Ammon's horn (tissue), 1 donor: ENCODE measurements at places on chromosomes 6 and 20.

DNA sequence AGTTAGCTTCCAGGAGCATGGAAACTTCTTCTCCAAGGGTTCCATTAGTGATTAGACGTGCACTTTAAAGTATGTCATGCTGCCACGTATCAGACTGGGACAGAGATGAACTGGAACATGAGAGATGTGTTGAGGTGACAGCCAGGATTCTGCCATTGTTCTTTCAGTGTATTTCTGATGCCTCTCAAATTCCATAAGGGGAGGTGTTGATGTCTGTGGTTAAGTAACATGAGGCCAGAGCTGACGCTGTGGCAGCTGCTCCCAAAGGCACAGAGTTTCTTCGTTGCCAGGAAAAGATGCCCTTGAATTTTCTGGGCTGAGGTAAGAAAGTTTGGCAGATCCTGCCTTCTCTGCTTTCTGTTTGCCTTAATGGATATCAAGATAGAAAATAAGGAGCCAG lies 63.5 kb downstream of the TRMT6 start:
- DNase-seq: no peak

DNA sequence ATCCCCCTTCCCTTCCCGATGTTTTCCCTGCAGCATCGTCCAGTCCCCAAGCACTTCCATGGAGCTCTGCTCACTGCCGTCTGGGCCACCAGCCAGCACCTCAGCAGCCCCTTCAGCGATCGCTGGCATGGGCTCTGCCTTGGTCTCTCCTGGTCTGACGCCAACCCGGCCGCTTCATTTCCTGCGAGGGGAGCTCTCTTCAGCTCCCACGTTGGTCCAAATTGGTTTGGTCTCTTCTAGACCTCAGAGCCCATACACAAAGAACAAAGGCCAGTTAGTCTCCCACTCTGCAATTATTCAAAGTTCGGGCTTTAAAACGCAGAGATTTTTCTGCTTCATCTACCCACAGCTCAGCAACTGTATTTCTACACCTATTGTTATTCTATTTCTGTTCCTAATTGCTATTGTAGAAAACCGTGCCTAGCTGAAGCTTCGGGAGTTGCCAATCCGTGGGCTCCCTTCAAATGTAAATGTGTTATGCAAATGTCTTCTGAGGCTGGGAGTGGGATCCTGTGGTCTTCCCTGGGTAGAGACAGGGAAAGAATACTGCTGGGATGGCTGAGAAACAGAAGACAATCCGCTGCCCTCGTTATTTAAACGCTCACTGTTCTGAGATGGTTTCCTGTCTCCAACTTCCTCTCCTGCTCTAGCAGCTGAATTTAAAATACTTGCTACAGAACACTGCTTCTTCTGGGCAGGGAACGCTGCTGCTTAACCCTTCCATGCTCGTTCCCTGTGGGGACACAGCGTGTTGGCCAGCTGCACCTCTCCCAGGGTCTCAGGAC lies 154.2 kb upstream of the QKI start:
- DNase-seq: peak; percentile 86

DNA sequence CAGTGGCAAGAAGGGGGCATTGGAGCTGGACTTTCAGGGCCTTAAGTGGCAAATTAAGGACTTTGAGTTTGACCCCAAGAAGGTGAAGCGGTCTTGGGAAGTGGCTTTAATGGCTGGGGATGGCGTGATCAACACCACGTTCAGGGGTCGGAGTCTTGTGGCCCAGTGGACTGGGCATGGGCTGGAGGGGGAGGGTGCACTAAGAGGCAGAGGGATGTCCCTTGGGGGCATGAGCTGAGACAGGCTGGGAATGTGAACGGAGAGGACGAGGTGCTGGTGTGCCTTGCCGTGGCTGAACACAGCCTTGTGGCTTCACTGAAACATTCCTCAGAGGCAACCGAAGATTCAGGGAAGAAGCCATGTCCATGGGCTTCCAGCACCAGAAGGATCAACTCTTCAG lies 227.0 kb downstream of the SYNDIG1 start:
- DNase-seq: no peak

DNA sequence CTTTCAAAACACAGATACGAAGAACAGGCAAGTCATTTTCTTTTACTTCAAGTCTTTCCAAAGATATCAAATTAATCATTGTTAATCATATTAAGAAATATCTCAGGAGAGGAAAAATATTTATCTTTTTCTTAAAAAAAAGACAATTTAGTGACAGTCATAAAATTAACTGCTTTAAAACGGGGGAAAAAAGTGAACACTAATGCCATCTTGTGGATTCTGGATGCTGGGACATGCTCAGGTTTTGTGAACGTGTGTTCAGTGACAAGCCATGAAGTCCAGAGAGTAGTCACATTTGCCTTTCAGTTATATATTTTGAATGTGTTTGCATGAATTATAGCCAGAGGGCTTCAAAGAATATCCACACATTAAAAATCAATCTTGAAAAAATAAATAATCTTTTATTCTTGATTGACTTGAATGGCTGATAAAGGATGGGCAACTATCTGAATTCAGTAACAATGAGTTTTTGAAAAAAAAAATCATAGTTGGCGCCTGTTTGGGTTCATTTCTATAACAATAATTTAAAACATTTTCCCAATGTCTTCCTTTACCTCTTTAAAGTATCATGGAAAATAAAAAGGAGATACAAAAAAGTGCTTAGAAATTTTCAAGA lies 74.7 kb upstream of the NOX3 start:
- peak; percentile 56 for DNase-seq

- DNase-seq: no peak
Measured at GRCh38 chr6:142356201-142356883, 54.5 kb downstream of the ADGRG6 start.

- DNase-seq: no peak
Measured at GRCh38 chr6:48542191-48542590, 431.2 kb upstream of the PTCHD4 start.

GRCh38 chr6:142648036-142648451 lies 296.9 kb downstream of the HIVEP2 start:
- DNase-seq: no peak

GRCh38 chr6:148203281-148203925 lies 139.2 kb upstream of the SASH1 start:
- no peak for DNase-seq

GRCh38 chr20:32204205-32205109 lies 3.1 kb downstream of the PLAGL2 start:
- peak; percentile 39 for DNase-seq

DNA sequence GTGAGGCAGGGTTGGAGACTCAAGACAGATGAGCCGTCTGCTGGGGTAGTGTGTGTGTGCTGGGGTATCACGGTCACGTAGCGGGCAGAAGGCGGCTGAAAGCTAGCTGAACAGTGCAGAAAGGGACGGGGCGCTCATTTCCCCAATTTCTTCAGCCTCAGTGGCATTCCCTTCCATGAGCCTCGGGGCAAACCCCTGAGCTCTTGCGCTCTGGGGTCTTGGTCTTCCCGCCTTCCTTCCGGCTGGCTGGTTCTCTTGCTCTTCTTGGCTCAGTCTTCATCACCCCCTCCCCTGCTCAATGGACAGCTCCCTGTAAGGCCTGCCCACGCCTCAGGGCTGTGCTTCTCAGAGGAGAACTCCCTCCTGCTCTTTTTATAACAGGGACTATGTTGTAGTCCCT lies 15.5 kb upstream of the TMEM181 start:
- DNase-seq: no peak

GRCh38 chr20:11654766-11655165 lies 262.9 kb upstream of the BTBD3 start:
- no peak for DNase-seq

DNA sequence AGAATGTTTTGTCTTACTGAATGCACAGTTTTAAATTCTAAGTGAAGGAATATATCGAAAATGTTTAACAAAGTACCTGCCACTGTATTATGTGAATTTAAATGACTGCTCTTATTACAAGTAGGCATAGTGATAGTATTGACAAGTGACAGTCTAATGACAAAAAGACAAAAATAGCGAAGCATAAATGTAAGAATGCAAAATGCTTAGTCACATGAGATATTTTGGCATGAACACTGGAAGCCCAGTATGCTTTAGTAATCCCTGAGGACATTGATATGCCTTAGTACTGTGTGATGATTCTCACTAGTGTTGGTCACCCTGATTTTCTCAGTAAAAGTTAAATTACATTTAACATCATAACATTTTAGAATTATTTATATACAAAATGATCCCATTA lies 153.5 kb downstream of the EYA4 start:
- no peak for DNase-seq

- no peak for DNase-seq
Measured at GRCh38 chr6:169071394-169071793, 182.3 kb downstream of the THBS2 start.

GRCh38 chr6:142914369-142914768 lies 30.6 kb downstream of the HIVEP2 start:
- no peak for DNase-seq

- DNase-seq: no peak
Measured at GRCh38 chr20:1566701-1567100, 9.2 kb upstream of the SIRPD start.

DNA sequence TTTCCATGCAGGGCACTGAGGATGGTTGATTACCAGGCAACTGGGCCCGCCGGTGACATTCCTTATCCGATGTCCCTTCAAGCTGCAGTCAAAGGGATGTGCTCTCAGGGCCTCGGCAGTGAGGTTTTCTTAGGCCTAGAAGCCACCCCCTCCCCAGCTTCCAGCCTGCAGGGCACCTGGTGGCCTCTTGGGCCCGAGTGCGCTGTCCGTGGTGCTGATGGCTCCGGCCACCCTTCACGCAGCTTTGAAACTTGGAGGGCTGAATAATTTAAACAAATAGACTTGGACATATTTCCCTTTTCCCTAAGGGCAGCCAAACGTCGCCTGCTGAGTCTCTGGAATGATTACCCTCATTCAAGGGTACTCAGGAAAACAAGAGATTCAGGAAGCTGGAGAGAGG lies 8.9 kb upstream of the MLN start:
- DNase-seq: no peak

DNA sequence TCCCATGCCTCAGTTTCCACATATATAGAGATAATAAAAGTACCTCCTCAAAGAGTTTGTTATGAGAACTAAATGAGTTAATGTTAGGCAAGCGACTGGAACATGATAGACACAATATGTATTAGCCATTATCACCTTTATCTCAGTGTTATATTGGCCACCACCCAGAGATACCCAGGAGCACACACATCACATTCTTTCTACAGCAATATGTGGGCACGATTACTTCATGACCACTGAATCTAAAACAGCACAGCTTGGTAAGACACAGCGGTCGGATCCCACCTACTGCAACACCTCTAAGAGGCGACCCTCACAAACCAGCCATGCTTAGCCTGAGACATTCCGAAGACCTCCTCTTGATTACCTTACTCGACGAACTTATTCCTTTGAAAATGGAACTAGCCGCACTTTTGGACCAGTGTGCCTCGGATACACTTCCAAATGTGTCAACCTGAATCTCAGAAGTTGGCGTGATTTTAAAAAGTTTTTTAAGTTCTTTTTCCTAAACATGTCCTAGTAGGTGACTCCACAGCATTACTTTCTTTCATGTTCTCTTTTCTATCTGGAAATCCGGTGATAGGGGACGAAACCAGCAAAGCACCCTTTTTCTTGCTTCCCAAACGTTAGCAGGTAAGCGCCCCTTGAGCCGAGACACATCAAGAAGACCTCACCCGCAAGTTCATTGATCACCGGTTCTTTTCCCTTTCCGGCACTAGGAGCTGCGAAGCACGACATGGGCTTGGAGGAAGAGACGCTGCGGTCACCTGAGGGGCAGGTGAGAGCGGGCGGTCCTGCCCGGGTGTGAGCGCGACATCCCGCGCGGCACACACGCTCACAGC lies 923 bp downstream of the GMDS start:
- no peak for DNase-seq

- no peak for DNase-seq
Measured at GRCh38 chr20:63572788-63573646, 1.0 kb downstream of the HELZ2 start.

DNA sequence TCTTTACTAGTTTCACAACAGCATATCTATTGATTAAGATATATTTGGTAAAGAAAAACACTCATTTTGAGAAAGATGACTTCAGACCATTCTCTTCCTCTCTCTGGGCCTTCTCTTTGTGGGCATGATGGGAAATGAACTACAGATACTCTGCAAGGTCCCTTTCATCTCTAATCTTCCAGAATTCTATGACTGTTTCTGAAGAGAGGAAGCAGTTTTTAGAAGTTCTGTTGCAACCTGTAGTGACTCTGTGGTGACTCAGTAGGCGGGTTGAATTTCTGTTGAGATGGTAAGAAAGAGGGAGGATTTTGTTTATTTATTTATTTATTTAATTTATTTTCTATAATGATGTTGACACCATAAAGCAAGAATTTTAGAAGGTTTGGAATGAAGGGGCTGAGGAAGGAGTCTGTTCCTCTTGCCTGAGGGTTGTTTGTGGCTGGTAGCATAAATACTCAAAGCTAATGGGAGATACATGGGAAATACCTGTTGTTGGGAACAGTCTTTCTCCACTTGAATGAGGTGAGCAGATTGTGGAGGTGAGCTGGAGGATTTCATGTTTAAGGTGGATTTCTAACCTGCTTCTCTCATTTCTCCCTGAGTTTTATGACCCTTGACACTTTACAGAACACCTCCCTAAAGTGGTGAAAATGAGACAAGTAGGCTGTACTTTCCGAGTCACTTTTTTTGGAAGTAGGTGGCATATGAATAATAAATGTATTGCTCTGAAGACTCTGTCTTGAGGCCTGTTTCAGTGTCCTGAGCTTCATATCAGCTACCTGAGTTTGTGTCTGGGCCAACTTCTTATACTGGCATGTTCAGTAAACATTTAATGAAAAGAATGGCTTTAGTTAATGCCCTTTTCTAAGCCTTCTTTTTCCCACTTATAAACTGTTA lies 15.0 kb downstream of the ACSS2 start:
- DNase-seq: no peak

DNA sequence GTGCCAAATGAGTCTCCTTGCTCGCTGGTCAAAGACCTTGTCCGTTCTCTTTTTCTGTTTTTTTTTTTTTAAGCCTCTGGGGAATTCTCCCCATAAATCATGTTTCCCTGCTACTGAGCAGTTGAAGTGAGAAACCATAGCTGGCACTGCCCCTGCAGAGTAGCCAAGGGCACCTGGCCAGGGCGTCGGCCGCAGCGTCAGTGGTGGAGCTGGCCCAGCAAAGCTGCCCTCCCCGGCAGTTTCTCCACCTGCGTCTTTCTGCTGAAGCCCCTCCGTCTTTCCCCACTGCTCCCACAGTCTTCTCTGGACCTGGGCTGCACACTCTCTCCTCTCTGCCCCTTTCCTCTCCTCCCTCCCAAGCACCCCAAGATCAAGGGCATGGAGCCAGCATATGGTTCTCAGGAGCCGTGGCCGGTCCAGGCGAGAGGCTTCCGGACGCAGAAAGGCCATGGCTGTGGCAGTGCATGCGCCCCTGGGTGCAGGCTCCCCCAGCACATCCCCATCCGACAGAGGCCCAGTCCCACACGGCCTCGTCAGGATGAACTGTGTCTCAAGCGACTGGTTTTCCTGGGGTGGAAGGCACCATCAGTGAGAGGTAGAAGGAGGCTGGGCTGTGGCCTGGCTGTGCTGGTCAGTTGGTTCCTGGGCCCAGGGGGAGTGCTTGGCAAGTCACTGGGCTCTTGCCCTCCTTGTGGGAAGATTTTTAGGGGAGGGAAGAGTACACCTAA lies 218.1 kb downstream of the ERMARD start:
- DNase-seq: no peak
